NCI-H1694 treated with DMSO at 0.1 percent for 48 hours (cell line): ENCODE measurements at places on chromosomes 2 and 18.

- no peak for DNase-seq
Measured at GRCh38 chr2:27796791-27797765, 25.6 kb downstream of the MRPL33 start.

DNA sequence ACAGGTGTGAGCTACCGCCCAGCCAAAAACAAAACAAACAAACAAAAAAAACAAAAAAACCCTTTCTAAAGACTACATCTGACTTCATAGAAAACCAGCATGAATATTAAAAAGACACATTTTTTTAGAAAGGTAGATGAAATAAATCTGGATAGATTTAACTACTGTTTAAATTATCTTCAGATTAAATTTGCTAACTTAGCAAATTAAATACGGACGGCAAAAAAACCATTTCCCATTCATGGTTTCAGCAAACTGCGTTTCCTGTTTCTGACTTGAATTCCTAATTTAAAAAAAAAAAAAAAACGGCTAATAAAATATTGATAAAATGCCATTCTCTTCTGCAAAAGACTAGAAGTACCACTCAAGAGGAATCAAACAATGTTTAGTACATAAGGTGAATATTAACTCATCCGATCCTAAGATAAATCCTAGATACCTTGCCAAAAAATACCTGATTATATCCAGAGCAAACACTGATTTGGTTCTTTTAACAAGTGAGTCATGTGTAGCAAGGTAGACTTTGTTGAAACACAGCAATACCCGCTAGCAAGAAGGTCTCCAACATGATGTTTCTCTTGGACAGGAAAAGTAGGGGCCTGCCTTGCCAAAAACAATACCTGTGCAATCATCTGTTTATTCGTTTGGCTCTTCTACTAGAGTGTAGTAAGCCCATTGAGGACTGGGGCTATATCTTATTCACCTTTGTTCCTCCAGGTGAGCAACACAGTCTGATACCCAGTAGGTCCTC is 96.2 kb downstream of the BARD1 start:
- DNase-seq, result no peak

DNA sequence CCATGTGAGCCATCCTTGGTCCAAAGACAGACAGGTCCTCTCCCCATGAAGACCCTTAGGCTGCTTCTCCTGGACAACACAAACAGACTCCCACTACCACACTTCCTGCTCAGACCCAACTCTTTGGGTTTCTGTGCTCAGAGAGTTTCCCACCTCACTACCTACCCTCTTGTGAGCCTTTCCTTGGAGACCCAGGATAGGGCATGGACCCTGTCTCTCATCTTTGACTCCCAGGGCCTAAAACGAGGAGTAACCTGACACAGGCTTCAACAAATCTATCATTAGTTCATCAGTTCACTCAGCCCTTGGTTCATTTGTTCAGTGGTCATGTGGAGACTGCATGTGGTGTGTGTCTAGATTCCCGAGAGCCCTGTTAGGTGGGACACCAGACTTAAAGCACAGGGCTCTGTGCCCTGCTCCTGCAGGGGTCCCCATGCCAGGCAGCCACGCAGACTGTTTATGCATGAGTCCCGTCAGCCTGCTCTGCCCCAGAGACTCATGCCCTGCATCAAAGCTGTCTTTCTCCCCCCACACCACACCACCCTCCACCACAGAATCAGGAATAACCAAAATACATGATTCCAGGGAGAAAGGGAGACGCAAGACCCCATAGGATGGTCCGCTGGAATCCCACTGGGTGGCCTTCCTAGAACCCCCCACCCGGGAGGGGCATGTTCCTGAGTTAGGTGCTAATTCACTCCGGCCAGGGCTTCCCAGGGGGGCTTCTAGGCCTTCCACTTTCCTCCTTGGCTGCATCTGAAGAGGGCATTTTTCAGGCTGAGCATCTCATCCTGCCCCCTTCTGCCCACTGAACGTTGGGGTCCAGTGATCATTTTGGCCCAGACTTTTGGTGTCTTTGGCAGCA is 100.2 kb upstream of the TEX51 start:
- no peak for DNase-seq

DNA sequence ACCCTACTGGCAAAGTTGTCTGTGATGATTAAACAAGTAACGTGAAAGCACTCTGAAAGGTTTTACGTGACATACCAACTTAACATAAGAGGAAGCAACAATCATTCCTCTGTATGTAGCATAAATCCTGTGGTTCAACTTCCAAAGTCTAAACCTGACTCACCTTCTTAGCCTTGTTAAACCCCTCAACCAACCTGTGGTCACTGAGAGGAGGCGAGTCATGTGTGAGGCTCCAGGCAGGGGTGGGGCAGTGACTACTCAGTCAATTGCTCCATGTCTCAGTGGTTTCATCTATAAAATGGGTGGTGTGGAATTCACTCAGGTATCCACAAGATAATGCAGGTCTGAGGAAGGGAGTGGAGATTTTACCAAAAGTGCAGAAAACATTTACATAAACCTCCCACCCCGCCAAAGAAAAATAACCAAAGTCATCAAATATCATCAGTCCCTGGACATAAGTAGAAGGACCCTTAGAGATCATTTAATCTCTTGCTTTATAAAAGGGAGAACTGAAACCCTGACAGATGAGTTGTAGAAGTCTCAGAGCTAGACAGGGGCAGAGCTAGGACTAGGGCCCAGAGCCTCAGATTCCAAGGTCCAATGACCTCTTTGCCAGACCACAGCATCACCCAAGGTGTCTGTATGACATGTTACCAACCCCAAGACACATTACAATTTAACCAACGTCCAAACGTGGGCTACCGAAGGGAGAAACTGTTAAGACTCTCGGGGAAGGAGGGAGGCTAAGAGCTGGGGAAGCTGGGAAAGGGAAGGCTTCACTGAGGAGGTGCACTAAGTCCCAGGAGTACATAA is 3.7 kb upstream of the PCBP1 start:
- DNase-seq, result no peak

DNA sequence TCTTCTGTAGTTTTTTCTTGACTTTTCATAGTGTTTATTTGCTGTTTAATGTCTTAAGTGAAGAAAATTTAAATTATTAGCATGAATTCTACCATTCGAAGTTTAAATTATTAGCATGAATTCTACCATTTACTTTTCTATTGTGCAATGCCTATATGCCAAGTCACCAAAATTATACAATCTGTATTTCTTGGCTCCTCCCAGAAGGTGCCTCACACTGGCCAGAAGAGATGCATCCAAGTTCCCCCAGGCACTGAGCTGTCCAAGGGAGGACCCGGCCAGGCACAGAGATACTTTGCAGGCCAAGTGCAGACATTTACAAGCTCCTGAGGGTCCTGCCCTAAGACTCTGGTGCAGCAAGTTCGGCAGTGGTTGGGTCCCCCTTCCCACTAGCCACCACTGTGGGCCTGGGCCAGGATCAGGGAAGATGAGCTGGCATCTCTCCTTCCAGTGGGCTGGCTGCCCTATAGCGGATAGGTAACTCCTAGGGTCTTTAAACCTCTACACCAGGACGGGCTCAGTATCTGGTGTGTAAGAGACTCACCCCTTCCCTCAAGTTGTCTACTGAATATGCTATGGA is 31.3 kb downstream of the TMEM247 start:
- no peak for DNase-seq

DNA sequence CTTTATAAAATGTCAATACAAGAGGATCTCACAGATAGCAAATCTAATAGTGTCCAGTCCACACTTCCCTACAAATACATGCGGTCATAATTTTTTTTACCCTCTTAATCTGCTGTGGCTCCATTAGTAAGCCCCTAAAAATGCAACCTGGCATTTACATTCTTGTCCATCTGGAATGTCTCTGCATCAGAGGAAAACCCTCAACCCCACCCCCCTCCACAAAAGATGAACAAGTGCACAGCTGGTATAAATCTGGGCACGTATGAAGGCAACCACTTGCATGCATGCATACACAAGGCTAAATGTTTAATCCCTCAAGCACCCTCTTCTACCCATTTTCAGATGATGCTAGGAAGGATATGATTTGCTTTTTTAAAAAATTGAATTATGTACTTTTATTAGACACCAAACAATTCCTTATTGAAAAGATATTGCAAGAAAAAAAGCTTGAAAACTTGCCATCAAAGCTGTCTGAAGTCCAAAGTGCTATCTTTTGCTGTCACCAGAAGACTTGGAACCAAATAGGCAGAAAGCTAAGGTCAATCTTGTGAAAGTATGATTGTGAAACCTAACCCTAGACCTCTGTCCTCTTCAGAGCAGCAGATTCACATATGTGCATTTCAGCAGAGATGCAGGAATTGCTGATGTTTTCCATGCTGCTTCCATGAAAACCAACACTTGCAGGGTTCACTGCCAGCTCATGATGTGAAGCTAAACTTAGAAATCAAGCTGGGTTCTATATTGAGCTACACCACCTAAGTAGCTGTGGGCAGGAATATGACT is 39.0 kb downstream of the IRS1 start:
- DNase-seq, result no peak

DNA sequence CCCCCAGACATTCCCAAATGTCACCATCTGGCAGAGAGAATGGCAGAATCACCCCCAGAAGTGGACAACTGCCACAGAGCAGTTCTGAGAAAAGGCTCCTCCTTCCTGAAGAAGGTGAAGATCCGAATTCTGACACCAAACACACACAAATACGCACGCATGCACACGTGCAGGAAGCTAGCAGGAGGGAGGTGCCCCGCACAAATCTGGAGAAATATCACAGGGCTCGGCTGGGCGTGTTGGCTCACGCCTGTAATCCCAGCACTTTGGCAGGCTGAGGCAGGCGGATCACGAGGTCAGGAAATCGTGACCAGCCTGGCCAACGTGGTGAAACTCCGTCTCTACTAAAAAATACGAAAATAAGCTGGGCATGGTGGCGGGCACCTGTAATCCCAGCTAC is 38.5 kb upstream of the ATG16L1 start:
- DNase-seq, result no peak

DNA sequence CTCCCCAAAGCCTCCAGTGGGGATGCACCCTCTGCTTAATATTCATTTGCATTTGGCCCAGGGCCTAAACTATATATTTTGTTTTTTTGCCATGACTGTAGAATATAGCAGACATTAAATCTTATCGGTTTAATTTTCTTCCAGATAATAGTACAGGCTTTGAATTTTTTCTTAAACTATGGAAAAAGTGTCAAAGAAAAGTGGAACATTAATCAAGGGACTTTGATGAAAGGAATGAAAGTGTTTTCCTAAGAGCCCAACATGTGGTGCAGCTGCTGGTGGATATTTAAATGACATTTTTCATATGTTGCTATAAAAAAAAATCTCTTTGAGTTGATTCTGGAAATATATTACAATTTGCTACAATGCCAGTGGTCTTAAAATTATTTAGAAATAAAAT is 346.8 kb downstream of the CYP26B1 start:
- DNase-seq, result no peak

DNA sequence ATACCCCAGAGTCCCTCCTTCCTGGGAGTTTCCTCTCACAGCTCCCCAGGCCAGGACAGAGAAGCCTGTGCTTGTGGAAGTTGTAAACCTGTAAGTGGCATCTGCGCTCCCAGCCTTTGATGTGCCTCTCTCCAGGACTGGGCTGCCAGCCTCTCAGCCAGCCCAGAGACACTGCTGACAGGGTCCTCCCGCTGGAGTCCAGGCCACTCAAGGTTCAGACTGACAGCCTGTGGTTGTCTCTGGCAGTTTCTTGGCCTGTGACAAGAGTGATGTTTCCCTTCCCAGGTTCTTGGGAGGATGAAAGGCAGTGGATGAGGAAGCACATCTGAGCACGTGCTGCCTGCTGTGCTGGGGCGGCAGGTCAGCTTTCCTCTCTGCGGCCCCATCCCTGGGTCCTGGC is 3.0 kb downstream of the SLC35F6 start:
- DNase-seq, result no peak

DNA sequence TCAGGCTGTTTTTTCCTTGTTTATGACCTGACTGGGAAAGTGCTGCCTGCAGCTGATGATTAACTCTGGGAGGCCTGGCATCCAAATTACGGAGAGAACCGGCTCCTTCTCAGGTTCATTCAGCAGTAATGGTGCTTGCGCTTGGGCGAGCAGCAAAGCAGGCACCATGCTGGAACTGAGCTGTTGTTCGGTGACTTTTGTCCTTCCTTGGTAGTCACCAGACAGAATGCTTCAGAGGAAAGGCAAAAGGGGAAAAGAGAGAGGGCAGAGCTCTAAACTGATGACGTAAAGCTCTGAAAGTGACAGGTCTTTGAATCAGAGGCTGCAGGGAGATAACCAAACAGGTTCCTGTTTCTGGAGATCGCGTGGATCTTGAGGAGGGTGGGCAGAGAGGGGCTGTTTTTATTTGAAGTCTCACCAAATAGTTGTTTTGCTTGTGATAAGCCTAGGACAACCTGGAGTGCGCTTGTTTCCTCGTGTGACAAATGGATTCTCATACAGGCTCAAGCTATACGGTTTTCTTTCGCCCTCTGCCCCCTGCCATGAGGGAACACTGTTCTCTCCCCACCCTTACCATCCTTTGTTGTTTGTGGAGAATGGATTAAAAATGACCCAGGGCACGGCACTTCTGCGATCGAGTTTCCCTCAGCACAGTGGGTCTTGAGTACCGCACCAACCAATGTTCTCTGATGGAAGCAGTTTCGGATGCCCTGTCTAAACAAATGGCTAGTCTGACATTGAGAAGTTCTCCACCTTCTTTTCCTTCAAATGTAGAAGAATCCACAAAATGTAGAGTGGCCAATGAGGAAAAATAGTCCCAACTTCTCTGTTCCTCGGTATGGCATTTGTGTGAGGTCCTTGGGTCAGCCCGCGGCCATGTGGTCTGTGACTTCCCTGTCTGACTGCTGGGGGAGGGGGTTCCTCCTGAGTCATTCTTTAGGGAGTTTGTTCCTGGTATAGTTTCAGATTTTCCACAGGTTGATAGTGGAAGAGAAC is 1.3 kb downstream of the RASGRP3 start:
- no peak for DNase-seq

GRCh38 chr2:43424262-43425207 is 171.3 kb downstream of the THADA start:
- DNase-seq, result no peak

GRCh38 chr18:31688606-31689005 is 4.2 kb upstream of the B4GALT6 start:
- DNase-seq, result no peak

- DNase-seq, result no peak
Measured at GRCh38 chr2:184920451-184920965, 322.2 kb downstream of the ZNF804A start.

- DNase-seq, result peak; percentile 67
Measured at GRCh38 chr2:55014962-55015939, 35.0 kb downstream of the RTN4 start.

- DNase-seq, result peak; percentile 40
Measured at GRCh38 chr2:60504049-60504448, 49.4 kb downstream of the BCL11A start.

DNA sequence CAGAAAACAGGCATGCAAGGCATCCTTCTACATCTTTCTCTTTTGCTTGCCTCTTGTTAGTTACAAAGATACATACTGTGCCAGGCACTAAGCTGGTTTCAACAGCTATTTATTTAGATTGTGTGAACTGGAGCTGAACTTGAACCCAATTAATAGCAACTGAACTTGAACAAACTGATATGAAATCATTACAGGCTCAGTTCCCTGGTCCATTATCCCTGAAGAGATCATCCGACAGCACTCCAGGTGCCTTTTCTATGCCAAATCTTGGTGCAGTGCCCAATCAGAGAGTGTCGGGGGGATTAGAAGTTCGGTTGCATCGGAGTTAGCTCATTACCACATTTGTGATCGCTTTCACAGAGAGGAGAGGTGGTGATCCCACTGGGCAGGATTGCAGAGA is 477.6 kb downstream of the PARD3B start:
- peak; percentile 77 for DNase-seq
